ENCODE measurements at places on chromosomes 3 and 15.

- no peak for DNase-seq
These were observed 4.6 kb upstream of the QRICH1 start for GRCh38 chr3:49098429-49098828.

DNA sequence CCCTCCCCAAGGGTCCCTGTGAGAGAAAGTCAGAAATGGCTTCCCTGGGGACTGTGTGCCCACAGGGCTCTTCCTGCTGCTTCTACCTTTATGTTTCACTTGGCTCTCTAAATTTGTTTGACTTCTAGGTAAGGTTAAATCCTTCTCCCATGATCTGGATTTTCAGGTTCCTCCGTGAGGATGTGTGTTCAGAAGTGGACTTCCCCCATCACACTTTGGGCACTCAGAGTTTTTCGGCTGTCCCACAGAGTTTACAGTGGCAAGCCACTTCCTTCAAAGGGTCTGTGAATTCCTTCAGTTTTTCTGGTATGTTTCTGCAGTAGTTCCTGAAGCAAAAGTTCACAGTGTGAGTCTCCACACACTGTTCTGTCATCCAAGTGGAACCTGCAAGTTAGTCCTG is 30.9 kb upstream of the RARB start:
- DNase-seq: no peak

DNA sequence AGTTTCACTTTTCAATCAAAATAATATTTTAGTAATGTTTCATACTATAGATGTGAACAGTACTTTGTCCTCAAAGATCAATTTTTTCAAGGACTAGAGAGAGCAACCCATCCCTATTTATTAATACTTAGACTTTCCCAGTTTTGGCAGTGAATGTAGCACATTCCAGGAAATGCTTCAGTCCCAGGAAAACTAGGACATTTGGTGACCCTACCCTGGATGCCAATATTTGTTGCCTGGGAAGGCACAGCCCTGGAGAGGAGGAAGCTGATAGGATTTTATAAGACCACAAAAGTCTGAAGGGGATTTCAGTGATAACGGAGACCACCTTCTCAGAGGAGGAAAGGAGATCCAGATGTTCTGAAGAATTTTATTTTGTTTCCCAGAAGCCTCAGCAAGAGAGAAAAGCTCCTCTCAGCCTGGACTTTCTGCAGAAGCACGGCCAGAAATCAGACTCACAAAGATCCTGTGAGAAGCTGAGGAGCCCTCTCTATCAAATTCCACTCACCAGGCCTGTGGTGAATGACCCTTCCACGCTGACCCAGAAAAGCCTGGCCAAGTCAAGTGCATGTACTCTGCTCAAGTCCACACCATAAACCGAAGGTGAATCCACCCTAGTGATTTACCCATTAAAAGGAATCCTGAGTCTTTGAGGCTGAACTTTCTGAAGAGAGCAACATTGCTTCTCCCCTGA is 87.7 kb upstream of the ABHD17C start:
- DNase-seq: no peak

- DNase-seq: no peak
These were observed 49.9 kb downstream of the CASR start for GRCh38 chr3:122233101-122233952.

- no peak for DNase-seq
These were observed 710.6 kb downstream of the EDEM1 start for GRCh38 chr3:5898106-5898505.

DNA sequence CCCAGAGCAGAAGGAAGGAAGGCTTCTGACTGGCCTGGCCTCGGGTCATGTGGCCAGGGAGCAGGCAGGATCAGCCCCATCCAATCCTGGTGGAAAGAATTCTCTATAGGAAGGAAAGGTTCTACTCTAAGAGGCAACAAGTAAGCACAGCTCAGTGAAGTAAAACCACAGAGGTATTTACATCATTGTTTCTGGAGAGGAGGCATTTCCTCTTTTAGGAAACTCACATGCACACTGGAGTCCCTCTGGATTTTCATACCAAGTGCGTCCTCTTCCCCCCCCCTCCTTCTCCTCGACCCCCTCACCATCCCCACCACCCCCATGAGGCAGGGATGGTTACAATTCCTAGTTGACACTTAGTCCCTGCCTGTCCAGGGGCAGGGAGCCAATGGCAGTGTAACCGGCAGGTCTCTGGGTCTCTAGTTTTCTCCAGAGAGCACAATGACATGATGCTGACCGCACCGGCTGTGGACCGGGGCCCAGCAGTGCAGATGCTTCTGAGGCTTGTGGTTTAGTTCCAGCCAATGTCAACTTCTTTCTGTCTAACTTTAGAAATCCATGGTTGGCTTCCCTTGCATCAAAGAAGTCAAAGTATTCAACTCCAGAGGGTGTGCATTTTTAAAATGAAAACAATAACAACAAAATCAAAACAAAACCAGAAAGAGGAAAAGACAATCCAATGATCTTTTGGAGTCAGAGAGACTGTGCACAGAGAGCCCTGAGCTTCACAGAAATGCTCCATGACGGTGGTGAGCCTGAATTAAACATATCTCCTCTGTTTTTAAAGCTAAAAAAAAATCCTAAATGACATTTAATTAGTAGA is 230.3 kb upstream of the TLE3 start:
- no peak for DNase-seq

GRCh38 chr3:37670961-37671483 is 190.7 kb upstream of the CTDSPL start:
- no peak for DNase-seq

- no peak for DNase-seq
These were observed 11.6 kb upstream of the NR2C2 start for GRCh38 chr3:14935592-14936345.

- no peak for DNase-seq
These were observed 11.9 kb downstream of the POMGNT2 start for GRCh38 chr3:43093974-43094373.

DNA sequence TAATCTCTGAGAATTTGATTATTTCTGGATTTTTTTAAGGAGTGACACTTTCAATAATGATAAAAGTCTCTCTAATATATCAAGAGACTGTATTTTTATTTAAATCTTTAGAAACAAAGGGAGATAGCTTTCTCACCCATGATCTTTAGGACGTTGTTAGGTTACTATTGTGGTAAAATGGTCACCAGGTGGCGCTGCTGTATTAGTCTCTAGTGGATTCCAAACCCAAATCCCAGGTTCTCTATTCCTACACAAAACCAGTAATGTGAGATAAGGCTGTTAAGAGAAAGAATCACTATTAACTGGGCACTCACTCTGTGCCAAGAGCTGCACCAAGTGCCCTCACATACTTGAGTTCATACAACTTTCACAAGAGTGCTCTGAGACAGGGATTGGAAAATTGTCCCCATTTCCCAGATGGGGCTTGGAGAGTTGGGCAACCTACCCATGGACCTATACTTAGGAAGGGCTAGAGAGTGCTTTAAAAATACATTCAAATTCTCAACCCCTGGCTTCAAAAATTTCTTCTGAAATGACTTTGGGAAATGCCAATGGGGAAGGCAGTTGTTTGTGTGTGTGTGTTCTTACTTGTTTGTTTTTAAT is 593.4 kb upstream of the TGFBR2 start:
- peak; percentile 19 for DNase-seq

DNA sequence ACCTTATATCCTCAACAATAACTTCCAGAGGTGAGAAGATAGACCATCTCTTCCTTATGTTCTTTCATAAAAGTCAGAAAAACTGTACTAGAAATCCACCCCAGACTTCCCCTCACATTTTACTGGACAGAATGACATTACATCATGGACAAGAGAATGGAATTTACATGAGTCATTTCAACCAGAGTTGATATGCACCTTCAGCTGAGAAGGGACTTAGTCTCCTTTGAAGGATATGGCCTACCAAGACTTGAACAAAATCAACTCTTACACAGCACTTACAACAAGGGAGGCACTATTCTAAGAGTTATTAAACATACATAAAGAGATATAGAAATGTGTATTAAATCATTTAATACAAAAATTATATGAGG is 380.0 kb upstream of the DPH6 start:
- DNase-seq: no peak

- no peak for DNase-seq
These were observed 87.9 kb downstream of the KLF15 start for GRCh38 chr3:126269354-126269753.

- no peak for DNase-seq
These were observed 45.0 kb upstream of the PRICKLE2 start for GRCh38 chr3:64270142-64270865.

GRCh38 chr3:45227071-45227820 is 1.2 kb upstream of the TMEM158 start:
- DNase-seq: no peak

DNA sequence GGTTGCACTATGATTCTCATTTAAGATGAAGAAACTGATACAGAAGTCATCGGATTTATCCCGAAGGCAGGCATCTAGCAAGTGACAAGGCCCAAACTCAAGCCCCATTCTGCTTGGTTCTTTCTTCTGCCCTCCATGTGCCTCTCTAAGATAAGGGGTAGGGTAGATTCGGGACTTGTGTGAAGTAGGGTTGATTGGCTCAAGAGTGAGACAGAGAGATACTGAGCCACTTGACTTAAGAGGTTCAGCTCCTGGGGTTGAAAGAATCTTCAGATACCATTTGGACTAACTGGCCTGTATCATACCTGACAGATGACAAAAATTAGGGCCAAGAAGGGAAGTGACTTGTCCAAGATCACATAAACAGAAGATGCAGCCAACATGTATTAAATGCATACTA is 891 bp downstream of the RFT1 start:
- DNase-seq: no peak

GRCh38 chr15:83605111-83605945 is 48.6 kb upstream of the ADAMTSL3 start:
- DNase-seq: no peak

DNA sequence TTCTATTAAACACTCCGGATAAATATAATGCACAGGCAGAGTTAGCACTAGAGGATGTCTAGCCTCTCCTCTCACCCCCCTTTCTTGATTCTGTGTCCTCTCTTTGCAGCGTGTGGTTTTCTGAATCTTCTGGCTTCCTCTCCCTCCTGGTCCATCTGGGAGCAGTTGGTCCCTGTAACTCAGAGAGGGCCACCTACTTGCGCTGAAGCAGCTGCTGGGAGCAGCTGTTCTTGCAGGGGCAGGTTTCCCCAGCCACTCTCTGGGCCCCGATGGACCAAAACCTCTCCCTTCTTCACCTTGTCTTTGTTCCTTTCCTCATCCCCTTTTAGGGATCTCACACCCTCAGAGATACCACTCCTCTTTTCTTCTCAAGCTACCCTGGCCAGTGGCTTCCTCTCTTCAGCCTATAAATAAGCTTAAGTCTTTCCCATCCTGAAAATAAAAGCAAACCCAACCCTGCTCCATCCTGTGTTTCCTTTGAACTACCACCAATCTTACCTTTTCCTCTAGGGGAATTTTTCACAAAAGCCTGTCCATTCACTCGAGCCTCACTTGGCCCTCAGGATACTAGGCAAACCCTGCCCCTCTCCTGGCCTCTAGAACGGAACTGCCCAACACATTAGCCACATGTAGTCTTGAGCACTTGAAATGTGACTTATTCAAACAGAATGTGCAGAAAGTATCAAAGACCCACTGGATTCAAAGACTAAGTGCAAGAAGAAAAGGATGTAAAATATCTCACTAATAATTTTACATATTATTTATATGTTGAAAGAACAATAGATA is 59.7 kb downstream of the STARD5 start:
- no peak for DNase-seq

GRCh38 chr3:160667452-160667851 is 9.5 kb upstream of the ARL14 start:
- no peak for DNase-seq

- DNase-seq: no peak
These were observed 688.6 kb downstream of the DIPK2A start for GRCh38 chr3:144660186-144660585.

DNA sequence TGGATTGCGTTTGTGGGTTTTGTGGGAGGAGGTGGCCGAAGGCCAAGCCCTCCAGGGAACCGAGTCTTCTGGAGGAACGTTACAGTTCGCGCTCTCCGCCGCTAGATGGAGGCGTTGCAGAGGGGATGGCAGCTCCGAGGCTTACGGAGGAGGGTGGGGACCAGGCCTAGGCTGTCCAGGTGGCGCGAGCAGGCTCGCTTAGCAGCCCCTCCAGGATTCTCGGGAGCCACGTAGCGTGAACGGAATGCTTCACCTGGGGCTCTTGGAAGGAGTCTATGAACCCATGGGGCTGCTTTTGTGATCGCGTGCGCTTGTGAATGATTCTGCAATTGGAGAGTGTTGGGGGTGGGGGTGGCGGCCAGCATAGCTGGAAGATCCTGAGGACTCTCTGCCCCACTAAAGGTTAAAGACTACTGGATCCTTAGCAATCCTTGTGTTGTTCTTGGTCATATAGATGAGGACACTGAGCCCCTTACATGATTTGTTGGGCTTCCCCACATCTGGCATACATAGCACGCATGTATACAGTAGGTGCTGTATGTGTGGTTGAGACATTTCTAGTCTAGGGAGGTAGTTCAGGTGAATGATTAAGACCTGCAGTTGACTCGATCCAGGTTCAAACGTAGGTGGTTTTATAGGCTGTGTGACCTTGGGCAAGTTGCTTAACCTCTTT is 25.7 kb downstream of the FAM3D start:
- DNase-seq: peak; percentile 3

GRCh38 chr3:95168526-95168925 is 1105.7 kb downstream of the NSUN3 start:
- no peak for DNase-seq

DNA sequence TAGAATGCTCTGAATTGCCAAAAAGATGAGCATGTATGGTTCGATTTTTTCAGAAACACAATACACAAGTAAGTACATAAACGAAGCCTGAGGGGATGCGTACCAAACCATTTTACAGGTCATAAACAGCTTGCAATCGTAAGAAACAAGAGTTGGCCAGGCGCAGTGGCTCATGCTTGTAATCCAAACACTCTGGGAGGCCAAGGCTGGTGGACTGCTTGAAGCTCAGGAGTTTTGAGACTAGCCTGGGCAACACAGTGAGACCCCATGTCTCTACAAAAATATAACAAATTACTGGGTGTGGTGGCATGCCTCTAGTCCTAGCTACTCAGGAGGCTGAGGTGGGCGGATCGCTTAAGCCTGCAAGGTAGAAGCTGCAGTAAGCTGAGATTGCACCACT is 13.4 kb downstream of the TRA2B start:
- DNase-seq: no peak

DNA sequence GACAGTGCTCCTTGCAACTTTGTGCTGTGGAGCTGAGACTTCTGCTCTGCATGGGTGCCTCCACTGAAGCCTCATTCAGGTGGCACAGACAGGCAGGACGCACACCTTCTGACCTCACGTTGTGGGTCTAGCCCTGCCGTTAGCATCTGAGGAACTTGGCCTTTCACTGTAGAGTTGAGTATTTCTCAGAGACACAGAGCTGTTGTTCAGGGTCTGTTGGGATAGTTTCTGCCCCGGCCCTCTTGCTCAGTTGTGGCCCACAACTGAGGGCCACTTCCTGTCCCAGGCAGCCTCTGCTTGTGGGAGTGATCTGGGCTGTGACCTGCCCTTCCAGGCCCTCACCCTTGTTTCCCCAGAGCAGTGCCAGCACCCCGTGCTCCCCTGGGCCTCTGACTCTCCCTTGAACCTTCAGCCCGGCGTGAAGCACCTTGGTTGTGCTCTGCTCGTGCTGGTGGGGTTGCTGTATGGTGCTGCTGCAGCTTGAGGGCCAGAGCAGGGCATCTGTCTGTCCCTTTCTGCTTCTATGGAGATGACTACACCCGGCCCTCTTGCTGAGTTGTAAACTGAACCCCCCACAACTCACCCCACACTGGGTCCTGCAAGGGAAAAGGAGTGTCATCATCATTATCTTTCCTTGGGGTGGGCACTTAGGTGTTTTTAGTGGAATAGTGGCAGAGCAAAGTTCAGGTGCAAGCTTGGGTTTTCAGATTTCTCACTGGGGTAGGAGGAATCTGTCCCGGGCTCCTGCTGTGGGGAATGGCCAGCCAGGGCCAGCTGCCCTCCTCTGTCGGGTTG is 11.7 kb downstream of the BAHD1 start:
- DNase-seq: no peak

Measured in stimulated activated CD8-positive, alpha-beta memory T cell treated with anti-CD3 and anti-CD28 coated beads, Interleukin-7, amount 100 ng/mL, for 1 hour (primary cell).